ENCODE measurements at places on chromosomes 1 and 21. TPM values are rescaled to one million over a fixed set of nuclear protein-coding genes. Genes with fewer than 3 reads are reported as not detected.

DNA sequence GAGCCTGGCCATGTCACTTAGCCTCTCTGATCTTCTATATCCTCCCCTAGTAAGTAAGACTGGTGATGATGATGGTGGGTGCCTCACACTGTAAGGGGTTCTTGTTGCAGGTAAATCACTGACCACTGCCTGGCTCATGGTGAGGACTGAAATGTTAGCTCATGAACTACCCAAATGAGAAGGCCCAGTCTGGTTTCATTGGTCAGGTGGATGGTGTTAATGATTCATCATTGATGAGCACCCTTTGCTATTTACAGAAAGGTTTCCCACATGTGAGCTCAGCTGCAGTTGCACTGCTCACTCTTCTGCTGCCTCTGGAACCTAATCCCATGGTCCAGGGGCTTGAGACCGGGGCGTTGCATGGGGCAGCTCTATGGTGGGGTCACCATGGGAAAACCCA lies 417.7 kb downstream of the PRDM2 start:
- peaks cover 28% of the 10 kb centered on the region for H3K36me3 ChIP-seq
- H3K4me1 ChIP-seq, result no peaks in the 10 kb centered on the region
- no peak for DNase-seq
- no peak overlapping the region for H3K27ac ChIP-seq
- no peaks in the 10 kb centered on the region for H3K27me3 ChIP-seq
- no peak overlapping the region for H3K4me3 ChIP-seq

Gene TNNT2
- total RNA-seq, result 8.6 TPM

DNA sequence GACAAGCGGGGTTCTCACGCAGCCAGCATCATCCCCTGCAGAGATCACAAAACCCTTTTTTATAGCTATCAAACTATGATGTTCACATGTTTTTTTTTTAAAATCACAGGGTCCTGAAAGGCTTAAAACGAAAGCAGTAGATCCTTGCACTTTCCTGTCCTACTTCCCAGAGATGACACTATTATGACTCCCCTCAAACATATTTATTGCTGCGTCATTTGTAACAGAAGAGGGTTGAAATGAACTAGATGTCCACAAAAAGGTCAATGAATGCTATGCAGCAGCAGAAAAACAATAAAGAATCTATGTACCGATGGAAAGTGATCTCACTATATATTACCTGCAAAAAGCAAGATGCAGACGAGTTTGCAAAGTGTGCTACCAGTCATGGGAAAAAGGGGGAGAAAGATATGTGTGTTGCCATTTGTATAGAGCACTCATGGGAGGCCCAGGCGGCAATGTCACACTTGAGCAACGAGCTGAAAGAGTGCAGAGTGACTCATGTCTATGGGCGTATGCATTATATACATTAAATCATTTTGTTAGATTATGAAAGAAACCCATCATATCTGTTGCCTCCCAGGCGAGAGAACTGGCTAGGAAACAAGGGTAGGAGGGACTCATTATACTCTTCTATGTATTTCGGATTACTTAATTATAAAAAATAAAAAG lies 68.9 kb upstream of the PARP1 start:
- H3K4me3 ChIP-seq, result no peak overlapping the region
- no peaks in the 10 kb centered on the region for H3K27me3 ChIP-seq
- H3K36me3 ChIP-seq, result no peaks in the 10 kb centered on the region
- H3K27ac ChIP-seq, result no peak overlapping the region

Gene AMY2B
- total RNA-seq, result 0.90 TPM

GRCh38 chr1:215118081-215118480 lies 35.5 kb downstream of the KCNK2 start:
- no peaks in the 10 kb centered on the region for H3K4me1 ChIP-seq
- H3K36me3 ChIP-seq, result no peaks in the 10 kb centered on the region
- DNase-seq, result no peak
- no peak overlapping the region for H3K4me3 ChIP-seq
- no peaks in the 10 kb centered on the region for H3K27me3 ChIP-seq

Gene BGLAP
- 2.4 TPM for total RNA-seq

Gene PAPPA2
- 0.81 TPM for total RNA-seq

GRCh38 chr1:45589861-45590260 lies 6.0 kb downstream of the NASP start:
- H3K27me3 ChIP-seq, result no peaks in the 10 kb centered on the region
- H3K4me3 ChIP-seq, result no peak overlapping the region
- no peaks in the 10 kb centered on the region for H3K4me1 ChIP-seq
- no peak overlapping the region for H3K27ac ChIP-seq
- H3K36me3 ChIP-seq, result peaks cover 74% of the 10 kb centered on the region

- peaks cover 7% of the 10 kb centered on the region for H3K4me1 ChIP-seq
- no peak overlapping the region for H3K27ac ChIP-seq
- DNase-seq, result no peak
- no peak overlapping the region for H3K4me3 ChIP-seq
- H3K36me3 ChIP-seq, result peaks cover 12% of the 10 kb centered on the region
Measured at GRCh38 chr1:230383425-230383824, 42.7 kb downstream of the PGBD5 start.

GRCh38 chr1:3545363-3546047 lies 65.8 kb downstream of the MEGF6 start:
- no peaks in the 10 kb centered on the region for H3K4me1 ChIP-seq
- no peak overlapping the region for H3K4me3 ChIP-seq
- H3K36me3 ChIP-seq, result no peaks in the 10 kb centered on the region
- DNase-seq, result no peak

DNA sequence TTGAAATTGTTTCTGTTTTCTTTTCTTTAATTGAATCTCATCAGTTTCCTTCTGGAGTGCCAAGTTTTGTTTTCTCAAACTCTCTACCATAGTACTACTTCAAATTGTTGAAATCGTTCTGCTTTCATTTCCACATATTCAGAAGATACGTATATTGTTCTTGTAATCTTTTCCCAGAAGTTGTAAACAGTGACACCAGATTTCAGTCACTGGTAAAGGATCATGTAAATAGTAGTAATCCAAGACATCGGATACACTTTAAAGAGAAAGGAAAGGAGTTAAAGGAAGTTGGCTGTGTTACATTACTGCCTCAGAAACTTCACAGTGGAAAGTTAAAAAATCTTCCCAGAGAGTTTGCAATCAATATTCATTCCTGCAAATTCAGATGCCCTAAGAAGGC lies 67.5 kb downstream of the RGL1 start:
- H3K27me3 ChIP-seq, result no peaks in the 10 kb centered on the region
- H3K36me3 ChIP-seq, result peaks cover 1% of the 10 kb centered on the region
- no peak overlapping the region for H3K4me3 ChIP-seq
- H3K27ac ChIP-seq, result no peak overlapping the region
- DNase-seq, result no peak

Gene SPRR1A
- not detected for total RNA-seq

DNA sequence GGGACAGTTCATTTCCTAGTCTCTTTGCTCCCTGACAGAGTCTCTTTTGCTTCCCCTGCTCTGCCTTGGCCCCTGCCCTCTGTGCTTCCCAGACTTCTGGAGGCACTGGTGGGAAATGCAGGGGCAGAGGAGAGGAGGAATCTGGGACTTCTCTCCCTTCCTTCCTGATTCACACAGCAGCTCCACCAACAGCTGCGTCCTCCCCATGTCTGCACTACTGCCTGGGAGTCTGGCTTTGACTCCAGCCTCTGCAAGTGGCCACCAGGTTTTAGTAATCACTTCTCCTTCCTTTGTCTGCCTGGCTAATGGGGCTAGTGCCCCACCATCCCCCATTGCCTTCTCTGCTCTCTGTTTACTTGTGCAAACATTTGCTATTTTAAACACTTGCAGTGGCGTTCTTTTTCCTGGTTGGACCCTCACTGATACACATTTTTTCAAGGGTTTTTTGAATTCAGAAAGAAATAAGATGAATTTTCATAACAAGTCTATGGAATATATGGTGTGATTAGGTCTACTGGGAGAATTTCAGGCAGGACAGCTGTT lies 21.9 kb downstream of the FASLG start:
- H3K27me3 ChIP-seq, result no peaks in the 10 kb centered on the region
- DNase-seq, result peak; percentile 45
- no peak overlapping the region for H3K4me3 ChIP-seq
- no peak overlapping the region for H3K27ac ChIP-seq
- H3K36me3 ChIP-seq, result no peaks in the 10 kb centered on the region

- no peak overlapping the region for H3K4me3 ChIP-seq
- H3K4me1 ChIP-seq, result no peaks in the 10 kb centered on the region
- H3K27me3 ChIP-seq, result no peaks in the 10 kb centered on the region
- H3K36me3 ChIP-seq, result no peaks in the 10 kb centered on the region
Measured at GRCh38 chr1:188719735-188720134, 1757.9 kb downstream of the BRINP3 start.

Gene UCHL5
- total RNA-seq, result 40.9 TPM
